Osteocyte (in vitro differentiated cells): ENCODE measurements at places on chromosomes 13 and 19. TPM values are rescaled to one million over a fixed set of nuclear protein-coding genes. Genes with fewer than 3 reads are reported as not detected.

- peak; percentile 32 for DNase-seq
Measured at GRCh38 chr13:25181597-25181996, 9.5 kb upstream of the AMER2 start.

DNA sequence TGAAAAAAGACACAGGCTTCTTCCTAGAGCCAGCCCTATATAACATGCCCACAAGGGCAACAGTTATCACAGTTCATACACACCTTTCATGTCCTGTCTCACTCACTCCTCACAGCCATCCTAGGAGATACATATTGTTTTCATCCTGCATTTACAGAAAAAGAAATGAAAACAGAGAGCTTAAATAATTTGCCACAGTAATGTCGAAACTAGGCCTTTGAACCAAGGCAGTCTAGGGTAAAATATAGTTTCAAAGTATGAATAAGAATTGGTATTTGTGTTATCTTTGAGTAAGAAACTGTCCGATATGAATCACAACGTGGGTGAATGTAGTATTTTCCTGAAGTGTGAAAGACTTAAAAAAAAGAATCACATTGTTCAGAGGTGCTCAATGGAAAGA lies 26.8 kb downstream of the CLDN10 start:
- no peak for DNase-seq

DNA sequence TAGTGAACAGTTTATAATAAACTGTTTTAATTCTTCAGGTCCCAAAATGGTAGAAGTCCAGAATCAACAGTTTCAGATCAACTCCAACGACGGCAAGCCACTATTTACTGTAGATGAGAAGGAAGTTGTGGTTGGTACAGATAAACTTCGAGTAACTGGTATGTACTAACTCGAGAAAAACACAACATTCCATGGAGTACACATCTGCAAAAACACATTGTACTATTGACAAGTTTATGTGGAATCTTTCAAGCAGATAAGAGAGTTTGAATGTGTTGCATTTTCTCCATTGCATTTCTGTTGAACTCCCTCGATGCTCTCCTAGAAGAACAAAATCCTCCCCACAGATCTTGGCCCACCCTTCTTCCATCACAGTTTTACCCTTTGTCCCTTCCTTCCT lies 98.5 kb downstream of the SGCG start:
- no peak for DNase-seq

- DNase-seq: peak; percentile 86
Measured at GRCh38 chr13:46893798-46894560, 2.9 kb downstream of the HTR2A start.

GRCh38 chr19:15675560-15675959 lies 2.7 kb downstream of the CYP4F12 start:
- no peak for DNase-seq

GRCh38 chr19:5014941-5015340 lies 46.0 kb downstream of the KDM4B start:
- no peak for DNase-seq

DNA sequence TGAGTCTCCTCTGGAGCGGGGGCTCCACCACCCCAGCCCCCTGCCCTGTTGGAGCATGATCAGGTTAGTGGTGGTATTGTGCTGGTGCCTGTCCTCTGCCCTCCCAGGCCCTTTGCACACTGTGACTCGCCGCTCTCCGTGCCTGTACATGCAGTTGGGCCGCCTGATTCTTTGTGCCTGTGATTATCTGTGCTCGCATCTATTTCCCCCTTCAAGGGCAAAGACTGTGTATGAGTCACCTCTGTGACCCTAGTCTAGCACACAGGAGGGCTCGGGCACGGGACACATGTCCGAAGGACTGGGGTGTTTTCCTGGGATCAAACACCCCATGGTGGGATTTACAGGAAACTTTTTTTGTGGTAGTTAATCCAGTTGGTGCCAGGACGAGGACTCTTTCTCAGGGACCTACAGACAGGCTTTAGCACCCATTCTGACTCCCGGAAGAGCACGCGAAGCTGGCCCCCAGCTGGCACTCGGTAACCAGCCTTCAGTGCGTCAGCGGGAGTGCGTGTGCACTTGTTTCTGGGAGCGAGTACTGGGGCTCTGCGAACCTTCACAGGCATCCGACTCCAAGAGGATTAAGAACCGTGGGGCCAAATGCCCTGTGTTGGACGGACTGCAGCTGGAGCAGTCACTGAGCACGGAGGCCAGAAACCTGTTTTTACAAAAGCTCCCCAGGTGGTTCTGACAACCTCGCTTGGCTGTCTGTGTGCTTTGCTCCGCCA lies 6.7 kb downstream of the PPP1R37 start:
- DNase-seq: no peak

DNA sequence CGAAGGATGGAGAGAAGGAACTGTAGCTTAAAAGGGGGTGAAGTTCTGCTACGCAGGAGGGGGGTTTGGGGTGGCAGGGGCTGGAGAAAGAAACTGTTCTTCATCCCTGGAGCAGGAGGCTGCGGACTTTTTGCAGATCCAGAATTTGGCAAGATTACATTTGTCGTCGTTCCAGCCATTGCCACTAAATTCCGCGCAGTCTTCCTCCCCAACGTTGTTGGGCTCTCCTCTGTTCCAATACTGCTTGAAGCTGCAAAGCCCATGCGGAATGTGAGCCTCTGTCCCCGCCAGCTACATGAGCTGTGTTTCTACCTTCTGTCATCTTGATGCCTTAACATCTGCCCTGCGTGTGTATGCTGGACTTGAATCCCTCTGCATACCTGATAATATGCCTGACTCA lies 4.3 kb downstream of the CD209 start:
- no peak for DNase-seq

Gene ZNF285
- 5.3 and 6.8 TPM in 2 replicates for total RNA-seq

DNA sequence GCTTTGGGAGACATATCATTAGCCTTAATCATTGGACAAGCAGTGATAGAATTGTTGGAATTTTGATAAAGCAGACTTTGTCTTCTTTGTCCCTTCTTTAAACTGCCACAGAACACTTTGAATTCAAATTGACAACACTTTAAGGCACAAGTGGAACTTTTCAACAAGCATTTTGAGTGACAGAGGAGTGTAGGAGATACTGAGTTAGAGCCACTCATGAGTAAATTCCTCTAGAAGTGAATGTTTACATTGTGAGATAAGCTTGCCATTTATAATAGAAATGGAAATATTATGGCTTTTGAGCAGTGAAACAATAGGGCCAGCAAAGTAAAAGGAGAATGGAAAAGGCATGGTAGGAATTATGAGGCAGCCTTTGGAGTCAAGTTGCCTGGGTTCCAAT lies 515.8 kb downstream of the SLITRK6 start:
- no peak for DNase-seq

GRCh38 chr19:9936326-9937000 lies at the start of gene OLFM2:
Gene OLFM2, minus strand, starts transcription at chr19:9936515. Its CDS starts 149 bp downstream, at chr19:9936366.
- DNase-seq: no peak

- DNase-seq: no peak
Measured at GRCh38 chr13:32889986-32890565, 126.1 kb upstream of the KL start.

Gene GRIN2D
- 0.68 and 1.2 TPM in 2 replicates for total RNA-seq

Gene ZNF491
- 4.4 and 6.2 TPM in 2 replicates for total RNA-seq

GRCh38 chr13:43815204-43815603 lies 28.4 kb upstream of the ENOX1 start:
- no peak for DNase-seq

GRCh38 chr13:41655997-41656396 lies 198.6 kb downstream of the RGCC start:
- DNase-seq: no peak

Gene ZNF77
- total RNA-seq: 4.0 and 4.9 TPM in 2 replicates

GRCh38 chr19:51716925-51717324 lies 6.9 kb downstream of the HAS1 start:
- no peak for DNase-seq
